CD4-positive, alpha-beta T cell treated with Interleukin-2 at 100 ng/mL for 4 hours (primary cell): ENCODE measurements at places on chromosomes 3 and 15.
A peak's percentile ranks its signal among the peaks of the same experiment; 100 is the strongest.

DNA sequence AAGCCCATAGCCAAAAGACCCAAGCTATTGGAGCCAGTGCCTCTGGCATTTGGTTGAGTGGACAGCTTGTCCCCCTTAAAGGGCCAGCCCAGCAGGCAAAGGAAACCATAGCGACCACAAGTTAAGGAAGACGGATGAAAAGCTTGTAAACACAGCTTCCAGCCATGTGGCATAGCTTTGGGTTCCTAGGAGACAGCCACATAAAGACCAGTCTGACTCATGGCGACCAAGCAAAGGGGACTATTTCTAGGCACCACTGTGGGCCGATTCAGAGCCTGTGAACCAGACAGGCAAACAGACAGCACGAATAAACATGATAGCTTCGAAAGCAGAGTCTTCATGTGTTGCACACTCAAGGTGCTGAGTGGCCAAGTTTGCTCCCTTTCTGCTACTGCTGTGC lies 30.5 kb upstream of the SRGAP3 start:
- no peak for DNase-seq

GRCh38 chr3:195555110-195555509 lies 12.0 kb upstream of the PPP1R2 start:
- no peak for DNase-seq

DNA sequence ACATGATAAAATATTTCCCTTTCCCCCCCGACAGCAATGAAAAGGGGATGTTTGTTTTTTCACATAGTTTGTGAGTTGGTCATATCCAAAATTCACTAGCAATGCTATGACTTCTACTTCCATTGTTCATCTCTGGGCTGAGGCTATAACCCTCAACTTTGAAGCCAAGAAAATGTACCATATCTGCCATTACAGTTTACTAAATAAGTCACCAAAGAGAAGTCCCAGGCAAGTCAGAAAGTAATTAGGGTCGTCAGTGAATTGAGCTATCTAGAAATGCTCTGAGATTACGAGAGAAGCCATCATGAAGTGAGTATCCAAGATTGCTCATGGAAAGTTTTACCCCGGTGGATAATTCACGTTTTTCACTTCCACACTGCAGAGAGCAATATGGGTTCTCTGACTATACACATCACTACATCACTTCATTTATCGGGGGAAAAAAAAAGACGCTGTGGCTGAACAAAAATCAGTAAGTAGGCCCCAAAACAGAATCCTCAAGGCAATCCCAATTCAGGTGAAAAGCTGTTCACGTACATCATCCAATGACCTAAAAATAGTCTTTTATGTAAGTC lies 1.4 kb downstream of the PEAK1 start:
- DNase-seq = no peak

DNA sequence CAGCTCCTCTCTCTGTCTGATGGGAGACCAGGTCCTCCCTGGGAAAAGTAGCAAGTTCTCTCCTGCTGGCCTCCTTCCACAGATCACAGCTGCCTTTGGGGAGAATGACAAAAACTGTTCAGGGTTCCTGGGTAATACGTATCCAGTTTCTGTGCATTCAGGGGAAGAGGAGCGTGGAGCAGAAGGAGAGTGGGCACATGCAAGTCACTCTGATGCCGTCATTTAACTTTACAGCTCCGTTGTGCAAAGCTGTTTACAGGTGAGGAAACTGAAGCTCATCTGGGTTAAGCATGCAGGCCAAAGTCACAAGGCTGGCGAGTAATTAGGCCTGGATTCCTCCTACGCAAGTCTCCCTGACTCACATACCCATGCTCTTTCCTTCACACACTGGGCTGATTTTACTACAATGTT lies 7.5 kb upstream of the TM4SF1 start:
- DNase-seq = no peak

- no peak for DNase-seq
Measured at GRCh38 chr15:60652245-60652644, 173.3 kb upstream of the ICE2 start.

DNA sequence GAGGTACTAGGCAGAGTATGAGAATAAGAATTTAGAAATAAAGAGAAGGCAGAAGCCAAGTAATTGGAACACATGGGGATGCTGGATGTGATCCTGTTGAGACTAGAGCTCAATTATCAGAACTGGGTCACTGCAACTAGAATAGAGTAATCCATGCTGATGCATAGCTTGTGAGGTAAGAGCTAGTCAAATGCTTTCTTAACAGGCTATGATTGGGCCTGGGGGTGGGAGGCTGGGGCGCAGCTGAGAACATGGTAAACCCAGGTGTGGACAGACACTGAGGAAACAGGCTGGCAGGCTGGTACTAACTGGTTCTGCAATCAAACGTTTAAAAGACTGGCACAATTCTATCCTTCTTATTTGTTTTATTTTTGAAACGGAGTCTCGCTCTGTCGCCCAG lies 50.5 kb upstream of the LRRFIP2 start:
- no peak for DNase-seq

GRCh38 chr3:70582803-70583202 lies 270.4 kb upstream of the MDFIC2 start:
- no peak for DNase-seq

GRCh38 chr15:67690936-67691335 lies 134.4 kb upstream of the SKOR1 start:
- DNase-seq = no peak

DNA sequence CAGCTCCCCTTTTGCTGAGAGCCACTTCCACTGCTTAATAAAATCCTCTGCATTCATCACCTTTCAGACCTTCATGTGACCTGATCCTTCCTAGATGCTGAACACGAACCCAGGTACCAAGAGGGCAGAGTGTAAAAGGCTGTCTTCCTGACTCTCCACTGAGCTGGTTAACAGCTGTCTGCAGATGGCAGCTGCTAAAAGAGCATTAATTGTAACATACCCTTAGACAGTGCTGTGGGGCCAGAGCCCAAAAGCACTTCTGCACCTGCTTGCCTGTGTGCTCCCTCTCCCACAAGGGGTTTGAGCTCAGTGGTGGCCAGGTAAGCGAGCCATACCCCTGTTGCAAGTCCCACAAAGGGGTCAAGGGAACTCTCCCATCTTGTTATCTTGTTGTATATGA lies 187.3 kb downstream of the UBE2E2 start:
- DNase-seq = no peak

DNA sequence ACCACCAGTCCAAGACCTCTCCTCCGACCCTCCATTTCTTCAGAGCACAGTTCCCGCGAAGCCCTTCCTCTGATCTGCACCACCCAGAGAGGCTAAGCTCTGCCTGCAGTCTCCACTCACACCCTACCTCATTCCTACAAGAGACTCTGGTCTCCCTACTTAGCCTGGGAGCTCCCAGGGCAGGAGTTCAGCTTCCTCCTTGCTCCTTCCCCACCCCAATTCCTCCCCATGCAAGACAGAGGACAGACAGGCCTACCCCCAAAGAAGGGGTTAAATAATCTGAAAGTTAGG lies 12.6 kb upstream of the VIPR1 start:
- DNase-seq = no peak

DNA sequence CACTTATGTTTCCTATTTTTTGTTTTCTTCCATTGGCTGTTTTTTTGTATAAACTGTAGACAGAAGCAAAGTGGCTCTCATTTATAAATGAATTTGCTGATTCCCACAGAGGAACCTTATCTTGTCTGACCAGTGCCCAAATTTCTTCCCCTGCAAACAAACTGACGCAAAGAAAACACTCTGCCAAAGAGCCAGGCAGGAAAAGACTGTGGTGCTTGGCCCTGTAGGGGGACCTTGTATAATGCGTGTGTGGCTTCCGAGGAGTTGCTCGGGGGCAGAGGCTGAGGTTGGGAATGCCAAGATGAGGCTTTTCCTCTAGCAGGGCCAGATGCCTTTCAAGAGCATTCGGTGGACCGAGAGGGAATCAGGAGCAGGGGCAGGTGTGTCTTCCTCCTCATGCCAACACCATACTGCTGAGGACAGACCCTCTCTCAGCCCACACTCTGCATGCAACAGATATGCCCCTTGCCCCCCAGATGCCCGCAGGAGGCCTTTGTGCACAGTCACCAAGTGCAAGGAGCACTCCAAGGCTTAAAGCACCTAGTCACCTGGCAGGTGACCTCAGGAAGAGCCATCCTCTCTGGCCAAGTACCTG lies 104.3 kb upstream of the ABHD17C start:
- DNase-seq = no peak

- DNase-seq = no peak
Measured at GRCh38 chr3:3178498-3179328, 778 bp downstream of the CRBN start.

- no peak for DNase-seq
Measured at GRCh38 chr15:49380912-49381311, 42.1 kb upstream of the FGF7 start.

- no peak for DNase-seq
Measured at GRCh38 chr3:55252921-55253320, 234.2 kb downstream of the WNT5A start.

DNA sequence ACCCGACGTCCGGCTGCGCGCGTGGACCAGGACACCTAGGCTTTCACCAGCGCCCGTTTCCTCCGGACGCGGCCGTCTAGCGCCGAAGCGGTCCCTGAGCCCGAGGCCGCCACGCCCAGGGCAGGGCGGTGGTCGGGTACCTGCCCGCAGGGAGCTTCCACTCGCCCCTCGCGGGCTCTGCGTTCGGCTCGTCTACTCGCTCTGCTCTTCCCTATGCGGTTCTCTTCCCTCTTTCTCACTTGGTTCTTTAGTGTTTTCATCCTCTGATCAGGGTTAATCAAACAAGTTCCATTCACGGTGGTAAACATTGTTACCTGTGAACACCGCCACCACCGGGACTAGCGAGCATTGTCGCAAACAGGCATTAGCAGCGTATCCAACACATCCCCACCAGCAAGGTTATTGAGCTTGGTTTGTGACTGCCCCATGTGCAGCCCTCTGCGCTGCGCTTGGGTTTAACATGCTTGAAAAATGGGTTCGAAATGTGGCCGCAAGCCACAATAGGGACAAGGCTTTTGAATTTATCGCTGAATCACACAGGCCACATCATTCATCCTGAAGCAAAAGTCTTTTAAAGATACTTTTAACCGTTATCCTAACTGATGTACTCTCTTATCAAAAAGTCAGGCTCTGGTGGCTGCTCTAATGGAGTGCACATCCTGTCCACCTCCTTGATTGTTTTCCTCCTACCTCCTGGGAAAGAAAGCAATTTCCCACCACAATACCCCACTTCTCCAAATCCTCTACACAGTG lies 843 bp upstream of the CD47 start:
- DNase-seq = peak; percentile 39

DNA sequence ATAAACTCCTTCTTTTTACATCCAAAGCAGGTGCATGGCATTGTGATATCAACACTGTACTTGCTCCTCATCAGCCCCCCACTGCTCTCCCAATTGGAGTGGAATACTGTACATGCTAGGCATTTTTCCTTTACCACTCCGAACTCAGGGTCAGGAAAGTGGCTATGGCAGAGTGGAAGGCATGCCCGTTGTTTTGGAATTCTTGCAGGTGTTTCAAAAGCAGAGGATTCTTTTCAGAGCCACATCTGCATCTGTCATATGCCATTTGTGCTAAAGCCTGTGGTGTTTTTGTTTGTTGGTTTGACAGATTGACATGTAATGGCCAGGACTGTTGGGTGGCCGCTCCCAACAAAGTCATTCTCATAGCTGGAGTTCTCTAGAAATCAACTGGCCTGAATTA lies 41.7 kb downstream of the SOX2 start:
- no peak for DNase-seq

- DNase-seq = no peak
Measured at GRCh38 chr15:66767240-66767659, 65.2 kb downstream of the SMAD6 start.

- no peak for DNase-seq
Measured at GRCh38 chr3:119469418-119470189, 841 bp downstream of the POGLUT1 start.

- DNase-seq = no peak
Measured at GRCh38 chr3:11238060-11238459, 34.1 kb upstream of the ATG7 start.

DNA sequence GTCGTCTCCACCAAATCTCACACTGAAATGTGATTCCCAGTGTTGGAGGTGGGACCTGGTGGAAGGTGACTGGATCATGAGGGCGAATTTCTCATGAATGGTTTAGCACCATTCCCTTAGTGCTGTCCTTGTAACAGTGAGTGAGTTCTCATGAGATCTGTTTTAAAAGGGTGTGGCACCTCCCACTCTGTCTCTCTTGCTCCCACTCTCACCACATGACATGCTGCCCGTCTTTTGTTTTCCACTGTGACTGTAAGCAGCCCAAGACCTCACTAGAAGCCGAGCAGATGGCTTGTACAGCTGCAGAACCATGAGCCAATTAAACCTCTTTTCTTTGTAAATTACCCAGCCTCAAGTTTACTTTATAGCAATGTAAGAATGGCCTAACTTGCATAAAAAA lies 21.2 kb downstream of the RAD18 start:
- no peak for DNase-seq

- DNase-seq = no peak
Measured at GRCh38 chr3:128942161-128942952, 51.5 kb downstream of the CFAP92 start.

DNA sequence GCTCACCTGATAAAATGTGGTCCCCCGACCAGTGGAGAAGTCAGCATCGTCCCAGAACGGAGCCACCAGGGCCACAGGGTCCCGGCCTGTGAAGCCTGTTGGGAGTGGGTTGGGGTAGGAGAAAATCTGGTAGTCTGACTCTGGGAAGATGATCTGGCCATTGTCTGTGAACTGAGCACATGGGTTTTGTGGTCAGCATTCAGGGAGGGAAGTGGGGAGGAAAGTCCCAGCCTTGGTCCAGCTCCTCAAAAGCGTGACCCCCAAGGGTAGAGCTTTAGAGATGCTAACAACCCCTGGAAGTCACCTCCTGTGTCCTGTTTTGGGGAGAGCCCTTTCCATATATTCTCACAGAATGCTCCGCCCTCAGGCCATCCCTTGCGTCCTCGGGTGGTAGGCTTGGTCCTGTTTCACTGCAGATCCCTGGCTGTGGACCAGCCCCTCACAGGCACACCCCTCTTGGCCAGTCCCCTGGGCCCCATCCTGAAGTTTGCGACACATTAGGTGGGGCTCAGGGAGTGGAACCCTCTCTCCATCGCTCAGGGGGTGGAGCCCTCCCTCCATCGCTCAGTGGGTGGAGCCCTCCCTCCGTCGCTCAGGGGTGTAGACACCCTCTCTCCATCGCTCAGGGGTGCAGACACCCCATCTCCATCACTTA lies 40.0 kb downstream of the MUC4 start:
- DNase-seq = no peak

DNA sequence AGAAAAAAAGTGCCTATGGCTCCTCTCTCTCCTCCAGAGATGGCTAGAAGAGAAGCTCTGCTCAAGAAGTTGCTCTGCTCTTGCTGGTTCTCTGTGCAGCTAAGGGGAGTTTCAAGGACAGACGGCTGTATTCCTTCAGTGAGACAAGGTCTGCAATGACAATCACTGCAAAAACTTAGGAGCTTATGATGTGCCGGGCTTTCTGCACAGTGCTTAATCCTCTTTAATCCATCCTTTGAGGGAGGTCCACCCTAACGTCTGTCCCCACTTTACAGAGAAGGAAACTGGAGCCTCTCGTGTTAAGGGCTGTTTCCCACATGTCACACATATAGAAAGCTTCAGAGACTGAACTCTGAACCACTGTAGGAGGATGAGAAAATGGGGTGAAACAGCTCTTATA lies 260.6 kb downstream of the MEX3B start:
- no peak for DNase-seq
